Activated T-helper 2 cell treated with anti-CD3 and anti-CD28 coated beads, Interferon-gamma antibody, Interleukin-2, Interleukin-4, amounts not matched to agents 10 μg/mL and 5 μg/mL and 100 μg/mL, durations not matched to agents 14 hours and 24 hours and 36 hours (primary cell): ENCODE measurements at places on chromosomes 7 and 10.

- peak; percentile 44 for DNase-seq
Observed at GRCh38 chr7:2886900-2887299, 42.8 kb upstream of the GNA12 start.

- no peak for DNase-seq
Observed at GRCh38 chr7:22114440-22114981, 168.8 kb upstream of the CDCA7L start.

GRCh38 chr7:87263537-87263936 lies 44.0 kb upstream of the TMEM243 start:
- no peak for DNase-seq

DNA sequence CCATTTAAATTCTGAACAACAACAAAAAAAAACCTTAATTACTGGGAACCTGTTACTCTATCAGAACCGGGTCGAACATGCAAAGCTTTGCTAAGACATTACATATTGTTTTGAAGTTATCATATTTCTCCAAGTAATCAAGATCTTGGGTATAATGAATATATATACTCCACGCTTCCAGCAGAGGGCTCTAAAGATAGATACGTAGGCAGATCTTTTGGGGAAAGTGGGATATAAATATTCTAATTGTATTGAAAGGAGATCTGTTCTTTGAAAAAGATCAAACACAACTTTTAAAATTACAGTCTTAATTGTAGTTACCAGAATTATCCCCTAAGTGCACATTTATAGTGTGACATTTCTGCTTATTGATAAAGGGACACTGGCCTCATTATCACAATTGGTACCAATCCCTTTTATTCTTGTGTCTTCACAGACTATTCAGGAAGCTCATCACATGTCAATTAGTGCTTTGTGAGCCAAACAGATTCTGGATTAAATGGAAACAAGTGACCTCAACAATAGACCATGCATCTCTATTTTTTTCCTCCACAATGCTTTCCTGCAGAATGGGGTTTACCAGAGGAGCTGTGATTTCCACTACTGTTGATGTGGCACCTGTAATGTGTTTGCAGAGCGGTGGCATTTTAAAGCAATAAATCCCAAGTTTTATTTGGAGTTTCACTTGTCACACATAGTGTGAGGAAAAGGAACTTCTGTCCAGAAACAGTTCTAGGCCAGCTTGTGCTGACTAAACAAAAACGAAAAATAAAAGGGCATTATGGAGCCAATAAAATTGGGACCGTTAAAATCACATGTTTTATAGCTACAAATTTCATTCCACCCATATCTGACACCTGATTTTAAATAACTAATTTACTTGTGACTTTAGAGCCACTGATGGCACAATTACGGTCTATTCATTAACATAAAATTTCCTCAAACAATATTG lies 122.4 kb downstream of the CTTNBP2 start:
- no peak for DNase-seq

GRCh38 chr10:109343293-109343692 lies 580.0 kb downstream of the XPNPEP1 start:
- DNase-seq, result no peak

DNA sequence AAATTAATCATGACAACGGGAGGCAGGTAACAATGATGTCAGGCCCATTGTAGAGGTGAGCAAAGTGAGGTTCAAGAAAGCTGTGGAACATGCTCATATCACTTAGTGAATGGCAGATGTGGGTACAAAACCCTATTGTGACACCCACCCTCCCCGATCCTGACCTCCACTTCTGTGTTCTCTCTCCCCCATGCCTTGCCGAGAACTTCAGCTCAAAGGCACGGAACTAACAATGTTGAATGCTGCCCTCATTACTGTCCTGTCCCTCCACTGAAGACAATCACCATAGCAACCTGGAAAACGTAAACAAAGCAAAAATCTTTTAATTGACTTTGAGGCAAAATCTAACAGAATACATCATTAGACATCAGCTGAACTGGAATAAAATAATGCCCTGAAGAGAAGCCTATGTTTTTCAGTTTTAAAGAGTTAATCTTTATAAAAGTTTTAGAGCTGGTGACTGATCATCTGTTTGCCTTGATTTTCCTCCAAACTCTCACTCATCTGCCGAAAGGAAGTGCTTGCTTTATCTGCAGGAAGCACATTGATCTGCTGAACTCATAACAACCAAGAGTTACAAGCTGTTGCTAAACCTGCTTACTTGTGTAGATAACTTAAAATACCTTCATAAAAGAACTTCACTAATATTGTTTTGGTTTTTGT lies 133.6 kb downstream of the CUBN start:
- no peak for DNase-seq

GRCh38 chr10:98257961-98258360 lies 10.0 kb downstream of the LOXL4 start:
- DNase-seq, result no peak

- DNase-seq, result no peak
Observed at GRCh38 chr7:6614953-6615722, at the start of gene ZNF853. TSS of gene ZNF853 (plus strand) at chr7:6615610. CDS start at chr7:6616175, 565 bp downstream.

DNA sequence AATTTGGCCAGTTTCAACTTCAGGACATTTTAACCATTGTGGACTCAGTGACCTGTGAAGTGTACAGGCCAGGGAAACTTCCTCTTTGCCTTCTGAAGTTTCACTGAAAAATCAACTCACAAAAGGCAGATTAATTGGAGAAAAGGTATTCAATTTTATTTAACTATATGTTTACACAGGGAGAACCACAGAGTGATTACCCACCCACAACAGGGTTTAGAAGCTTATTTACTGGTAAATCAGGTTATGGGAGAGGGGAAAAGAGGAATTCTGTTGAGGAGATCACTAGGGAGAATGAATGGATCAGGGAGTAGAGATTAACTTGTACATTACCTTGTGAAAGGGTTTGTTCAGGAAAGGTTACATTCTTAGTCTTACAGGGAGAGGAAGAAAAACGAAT lies 1.7 kb upstream of the AKR1D1 start:
- no peak for DNase-seq

GRCh38 chr10:43138757-43139241 lies 554 bp downstream of the CSGALNACT2 start:
- peak; percentile 65 for DNase-seq

GRCh38 chr7:22586786-22587140 lies 86.8 kb upstream of the STEAP1B start:
- no peak for DNase-seq

GRCh38 chr7:1547777-1548437 lies 8.1 kb downstream of the TMEM184A start:
- DNase-seq, result no peak

DNA sequence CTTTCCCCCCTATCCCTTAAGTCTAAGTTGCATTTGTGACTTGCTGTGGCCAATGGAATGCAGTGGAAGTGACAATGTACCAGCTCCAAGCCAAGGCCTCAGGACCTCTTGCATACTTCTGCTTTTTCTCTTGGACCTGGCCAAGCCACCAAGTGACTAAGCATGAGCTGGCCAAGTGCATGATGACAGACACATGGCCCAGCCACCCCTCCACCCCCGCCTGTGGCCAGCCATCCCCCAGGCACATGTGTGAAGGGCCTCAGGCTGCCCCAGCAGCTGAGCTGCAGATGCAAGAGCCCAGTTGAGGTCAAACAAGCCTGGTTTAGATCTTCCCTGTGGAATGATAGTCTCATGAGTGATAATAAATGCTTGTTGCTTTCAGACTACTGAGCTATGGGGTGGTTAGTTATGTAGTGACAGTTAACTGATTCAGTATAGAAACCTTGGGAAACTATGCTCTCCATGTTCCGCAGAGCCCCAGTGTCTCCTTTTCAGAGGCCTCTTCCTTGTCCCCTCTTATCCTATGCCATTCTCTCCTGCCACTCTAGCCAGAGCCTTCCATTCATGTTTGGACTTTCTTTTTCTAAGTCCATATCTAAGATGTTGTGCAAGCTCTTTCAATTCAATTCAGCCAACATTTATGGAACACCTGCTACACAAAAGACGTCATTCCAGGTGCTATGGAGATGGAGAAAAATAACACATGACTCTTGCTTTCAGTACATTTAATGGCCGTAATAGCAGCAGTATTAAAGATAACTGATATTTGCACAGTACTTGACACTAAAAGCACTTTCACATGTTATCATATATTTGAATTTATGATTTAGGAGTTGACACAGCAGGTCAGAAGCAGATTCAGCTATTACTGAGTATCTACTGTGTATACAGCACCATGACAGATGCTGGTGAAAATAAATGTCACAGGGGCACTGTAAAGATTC lies 55.5 kb upstream of the LOXL4 start:
- DNase-seq, result no peak

DNA sequence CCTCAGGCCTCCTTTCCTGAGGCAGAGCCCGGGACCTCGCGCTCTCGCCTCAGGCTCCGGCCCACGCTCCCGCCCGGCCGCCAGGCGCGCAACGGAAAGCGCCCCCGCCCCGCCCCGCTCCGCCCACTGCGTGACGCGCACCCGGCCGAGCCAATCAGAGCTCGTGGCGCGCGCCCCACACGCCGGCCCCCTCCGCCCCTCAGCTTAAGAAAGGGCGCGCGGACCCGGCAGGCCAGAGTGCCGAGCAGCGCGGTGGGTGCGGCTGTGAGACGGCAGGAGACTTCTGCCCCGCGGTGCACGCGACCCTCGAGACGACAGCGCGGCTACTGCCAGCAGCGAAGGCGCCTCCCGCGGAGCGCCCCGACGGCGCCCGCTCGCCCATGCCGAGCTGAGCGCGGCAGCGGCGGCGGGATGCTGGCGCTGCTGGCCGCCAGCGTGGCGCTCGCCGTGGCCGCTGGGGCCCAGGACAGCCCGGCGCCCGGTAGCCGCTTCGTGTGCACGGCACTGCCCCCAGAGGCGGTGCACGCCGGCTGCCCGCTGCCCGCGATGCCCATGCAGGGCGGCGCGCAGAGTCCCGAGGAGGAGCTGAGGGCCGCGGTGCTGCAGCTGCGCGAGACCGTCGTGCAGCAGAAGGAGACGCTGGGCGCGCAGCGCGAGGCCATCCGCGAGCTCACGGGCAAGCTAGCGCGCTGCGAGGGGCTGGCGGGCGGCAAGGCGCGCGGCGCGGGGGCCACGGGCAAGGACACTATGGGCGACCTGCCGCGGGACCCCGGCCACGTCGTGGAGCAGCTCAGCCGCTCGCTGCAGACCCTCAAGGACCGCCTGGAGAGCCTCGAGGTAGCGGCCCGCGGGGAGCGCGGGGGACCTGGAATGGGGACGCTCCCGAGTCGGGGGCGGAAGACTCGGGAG lies at the start of gene NPTX2:
Gene NPTX2 (plus strand): TSS at position 235 of the 909 bp plus-strand sequence. CDS start 177 bp downstream, at position 412.
- DNase-seq, result no peak

DNA sequence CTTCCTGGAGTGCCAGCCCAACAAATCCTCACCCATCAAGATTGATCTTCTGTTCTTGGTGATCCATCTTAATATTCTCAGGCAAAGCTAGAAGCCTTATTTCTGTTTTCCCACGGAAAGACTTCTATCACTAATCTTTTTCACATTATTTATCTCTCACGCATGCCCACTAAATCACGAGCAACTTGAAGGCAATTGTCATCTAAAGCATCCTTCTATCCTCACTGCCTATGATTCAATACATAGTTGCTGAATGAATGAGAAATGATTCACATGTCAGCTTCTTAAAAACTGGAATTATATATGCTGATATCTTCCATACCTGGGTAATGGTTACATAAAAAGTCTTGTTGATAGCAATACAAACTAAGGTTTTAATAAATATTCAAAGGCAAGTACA lies 12.6 kb upstream of the COL1A2 start:
- no peak for DNase-seq

DNA sequence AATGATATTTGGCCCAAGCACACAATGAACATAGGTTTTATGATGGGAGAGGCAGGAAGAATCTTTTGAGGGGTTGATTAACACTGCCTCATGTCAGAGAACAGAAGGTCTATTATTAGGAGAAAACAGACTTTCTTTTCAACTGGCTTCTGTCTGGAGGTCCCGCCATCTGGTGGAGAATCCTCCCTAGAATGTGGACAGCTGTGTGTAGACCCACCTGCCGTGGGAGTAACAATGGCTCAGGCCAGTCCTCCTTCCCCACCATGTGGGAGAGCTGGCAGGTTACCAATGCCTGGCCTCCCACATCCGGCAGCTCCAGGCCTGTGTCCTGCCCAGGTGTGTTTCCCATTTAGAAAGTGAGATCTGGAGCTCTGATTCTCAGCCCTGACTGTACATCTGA lies 70.4 kb upstream of the AOAH start:
- no peak for DNase-seq

DNA sequence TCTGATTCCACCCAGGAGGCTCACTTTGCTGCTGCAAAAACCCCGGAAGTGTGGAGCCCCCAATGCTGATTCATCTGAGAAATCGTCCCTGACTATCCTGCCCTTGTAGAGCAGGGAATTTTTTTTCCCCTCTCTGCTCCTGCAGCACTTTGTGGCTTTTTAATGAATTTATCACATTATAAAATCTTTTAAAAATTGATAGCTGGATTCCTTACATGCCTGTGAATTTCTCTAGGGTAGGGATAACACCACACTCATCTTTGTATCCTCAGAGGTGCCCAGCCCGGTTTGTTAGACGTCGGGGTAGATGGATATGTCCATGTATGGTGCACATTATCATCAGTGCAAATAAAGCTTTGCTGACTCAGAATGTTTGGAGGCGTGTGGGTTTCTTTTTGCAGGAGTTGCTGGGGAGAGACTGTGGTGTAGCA lies 185.7 kb downstream of the STK31 start:
- no peak for DNase-seq

DNA sequence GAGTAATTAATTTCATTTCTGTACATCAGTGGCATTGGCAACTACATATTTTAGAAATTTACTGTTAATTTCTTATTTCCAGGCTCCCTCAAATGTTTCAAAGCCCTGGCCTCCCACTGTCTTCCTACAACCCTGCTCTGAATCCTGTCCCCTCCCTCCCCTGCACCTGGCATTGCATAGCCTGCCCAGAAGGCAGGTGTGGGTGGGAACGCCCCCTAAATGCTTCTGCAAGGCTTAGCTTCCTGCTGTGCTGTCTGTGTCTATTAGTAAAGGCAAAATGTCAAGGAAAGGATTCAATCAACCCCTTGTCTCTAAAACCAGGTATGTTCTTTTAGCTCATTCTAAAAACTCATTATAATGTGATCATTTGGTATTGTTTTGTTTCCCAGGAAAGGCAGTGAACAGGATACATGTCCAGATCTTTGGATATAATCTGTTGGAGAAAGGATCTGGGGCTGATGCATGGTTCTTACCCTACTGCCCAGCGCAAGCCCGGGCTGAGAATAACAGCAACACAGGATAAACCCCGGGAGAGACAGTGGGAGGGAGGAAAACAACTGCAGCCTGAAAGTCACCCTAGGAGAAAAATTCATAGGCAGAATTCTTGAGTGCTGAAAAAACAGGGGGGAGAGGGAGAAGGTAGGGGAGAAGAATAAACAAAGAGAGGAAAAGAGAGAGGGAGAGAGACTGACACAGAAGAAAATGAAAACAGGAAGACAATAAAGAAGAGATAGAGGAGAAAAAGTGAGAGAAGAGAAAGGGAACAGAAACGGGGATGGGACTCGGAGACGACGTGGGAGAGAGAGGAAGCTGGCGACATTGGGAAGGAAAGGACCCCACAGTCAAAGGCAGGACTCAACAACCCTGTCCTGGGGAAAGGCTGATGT lies 589 bp downstream of the ZNF488 start:
- no peak for DNase-seq
